ENCODE measurements at places on chromosomes 1 and 21.

DNA sequence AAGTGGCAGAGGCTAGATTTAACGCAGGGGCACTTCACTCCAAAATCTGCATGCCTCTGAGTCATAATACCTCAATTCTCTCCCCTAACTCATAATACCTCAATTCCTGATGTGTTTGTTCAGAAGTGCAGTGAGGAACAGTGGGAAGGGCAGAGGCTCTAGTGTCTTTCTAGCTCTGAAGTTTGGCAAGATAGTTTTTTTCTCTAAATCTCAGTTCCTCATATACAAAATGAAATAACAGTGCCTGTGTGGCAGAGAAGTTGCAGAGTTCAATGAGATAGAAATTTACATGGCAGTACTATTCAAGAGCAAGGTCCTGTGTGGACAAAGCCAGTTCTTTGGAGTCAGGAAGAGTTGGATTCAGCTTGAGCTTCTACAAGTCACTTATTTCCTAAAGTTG is 9.8 kb downstream of the JUN start:
- no peak for DNase-seq

GRCh38 chr1:93845538-93846205 is 33.3 kb downstream of the DNTTIP2 start:
- DNase-seq, result peak; percentile 8

GRCh38 chr1:241985787-241986186 is 13.1 kb downstream of the MAP1LC3C start:
- no peak for DNase-seq

GRCh38 chr21:38741092-38741949 is 64.4 kb upstream of the ETS2 start:
- DNase-seq, result no peak

DNA sequence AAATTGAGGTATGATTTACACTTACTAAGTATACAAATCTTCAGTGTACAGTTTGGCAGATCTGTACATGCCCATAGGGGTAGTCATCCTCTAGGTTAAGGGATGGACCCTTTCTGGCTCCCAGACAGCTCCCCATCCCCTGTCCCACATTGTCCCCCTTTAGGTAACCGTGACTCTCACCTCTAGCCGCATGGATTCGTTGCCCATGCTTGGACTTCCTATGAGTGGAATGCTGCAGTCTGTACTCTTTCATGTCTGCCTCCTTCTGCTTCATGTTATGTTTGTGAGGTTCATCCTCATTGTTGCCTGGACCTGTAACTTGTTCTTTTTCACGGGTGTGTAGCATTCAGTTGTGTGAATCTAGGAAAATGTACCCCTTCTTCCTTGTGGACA is 20.3 kb downstream of the SLC37A1 start:
- no peak for DNase-seq

- DNase-seq, result no peak
Measured at GRCh38 chr21:41703857-41704501, 62.9 kb downstream of the RIPK4 start.

GRCh38 chr1:234244482-234244881 is 128.8 kb upstream of the COA6 start:
- no peak for DNase-seq

- no peak for DNase-seq
Measured at GRCh38 chr21:44755227-44755626, 43.9 kb upstream of the TSPEAR start.

GRCh38 chr1:113835686-113836290 is 23.5 kb upstream of the RSBN1 start:
- DNase-seq, result no peak

- no peak for DNase-seq
Measured at GRCh38 chr21:44614961-44615391, 3.1 kb downstream of the KRTAP10-8 start.

DNA sequence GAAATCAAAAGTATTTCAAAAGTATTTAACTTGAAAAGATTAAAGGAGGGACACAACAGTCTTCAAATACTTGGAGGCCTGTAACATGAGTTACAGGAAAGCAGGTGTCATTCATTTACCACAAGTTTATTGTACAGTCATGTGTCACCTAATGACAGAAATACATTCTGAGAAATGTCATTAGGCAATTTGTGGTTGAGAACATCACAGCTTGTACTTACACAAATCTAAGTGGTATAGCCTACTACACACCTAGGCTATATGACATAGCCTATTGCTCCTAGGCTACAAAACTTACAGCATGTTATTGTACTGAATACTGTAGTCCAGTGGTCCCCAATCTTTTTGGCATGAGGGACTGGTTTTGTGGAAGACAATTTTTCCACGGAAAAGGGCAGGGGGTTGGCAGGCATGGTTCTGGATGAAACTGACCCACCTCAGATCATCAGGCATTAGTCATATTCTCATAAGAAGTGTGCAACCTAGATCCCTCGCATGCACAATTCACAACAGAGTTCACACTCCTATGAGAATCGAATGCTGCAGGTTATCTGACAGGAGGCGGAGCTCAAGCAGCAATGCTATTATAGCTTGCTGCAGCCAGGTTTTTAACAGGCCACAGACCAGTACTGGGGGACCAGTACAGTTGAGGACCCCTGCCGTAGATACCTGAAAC is 25.0 kb upstream of the PHTF1 start:
- no peak for DNase-seq

- DNase-seq, result no peak
Measured at GRCh38 chr1:202283991-202284390, 57.7 kb downstream of the UBE2T start.

GRCh38 chr1:230399321-230400006 is 26.7 kb downstream of the PGBD5 start:
- no peak for DNase-seq

DNA sequence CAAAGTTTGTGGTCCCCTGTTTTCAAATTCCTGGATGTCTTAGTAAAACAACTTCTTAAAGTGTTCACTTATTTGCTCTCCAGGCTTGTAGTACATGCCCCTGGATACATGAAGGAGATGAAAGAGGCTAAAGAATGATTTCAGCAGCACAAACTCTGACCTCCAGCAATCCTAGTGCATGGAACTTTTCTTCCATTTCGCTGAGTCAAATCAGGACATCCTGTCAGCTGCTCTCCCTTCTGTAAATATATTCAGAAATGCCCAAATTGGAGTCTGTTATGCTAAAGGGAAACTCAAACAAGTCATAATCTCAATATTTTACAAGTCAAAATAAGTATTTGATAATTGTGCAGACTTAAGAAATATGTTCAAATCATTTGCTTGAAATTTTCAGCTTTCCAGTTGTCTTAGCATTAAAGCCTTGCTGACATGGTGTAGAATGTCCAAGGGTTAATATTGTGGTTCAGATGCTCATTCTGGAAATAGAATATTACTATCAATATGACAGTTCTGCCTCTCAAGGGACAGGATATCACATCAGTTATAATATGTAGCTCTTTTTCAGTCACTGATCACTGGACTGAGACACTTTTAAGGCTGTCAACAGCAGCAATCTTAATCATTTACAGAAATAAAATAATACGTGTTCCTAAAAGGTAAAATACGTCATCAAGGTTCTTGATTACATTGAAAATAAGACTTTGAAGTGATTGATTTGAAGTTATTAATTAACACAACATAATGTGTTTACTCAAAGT is 1157.3 kb downstream of the PLA2G4A start:
- DNase-seq, result no peak

DNA sequence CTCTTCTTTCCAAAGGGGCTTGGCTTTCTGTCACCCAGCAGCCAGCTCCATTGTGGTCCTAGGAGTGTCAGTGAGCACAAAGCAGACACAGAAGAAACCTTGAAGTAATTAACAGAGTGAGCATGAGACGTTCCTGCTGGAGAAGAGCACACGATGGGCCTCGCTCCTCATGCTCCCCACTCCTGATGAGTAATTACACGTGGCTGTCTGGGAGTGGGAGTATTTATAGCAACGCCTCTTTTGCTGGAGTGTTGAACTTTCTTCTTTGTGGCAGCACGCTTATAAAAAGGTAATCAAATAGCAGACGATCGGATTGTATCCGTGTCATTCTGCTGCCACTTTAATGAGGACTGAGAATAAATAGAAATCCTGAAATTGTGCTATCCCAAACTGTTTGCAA is 185.8 kb downstream of the CAMTA1 start:
- DNase-seq, result no peak

DNA sequence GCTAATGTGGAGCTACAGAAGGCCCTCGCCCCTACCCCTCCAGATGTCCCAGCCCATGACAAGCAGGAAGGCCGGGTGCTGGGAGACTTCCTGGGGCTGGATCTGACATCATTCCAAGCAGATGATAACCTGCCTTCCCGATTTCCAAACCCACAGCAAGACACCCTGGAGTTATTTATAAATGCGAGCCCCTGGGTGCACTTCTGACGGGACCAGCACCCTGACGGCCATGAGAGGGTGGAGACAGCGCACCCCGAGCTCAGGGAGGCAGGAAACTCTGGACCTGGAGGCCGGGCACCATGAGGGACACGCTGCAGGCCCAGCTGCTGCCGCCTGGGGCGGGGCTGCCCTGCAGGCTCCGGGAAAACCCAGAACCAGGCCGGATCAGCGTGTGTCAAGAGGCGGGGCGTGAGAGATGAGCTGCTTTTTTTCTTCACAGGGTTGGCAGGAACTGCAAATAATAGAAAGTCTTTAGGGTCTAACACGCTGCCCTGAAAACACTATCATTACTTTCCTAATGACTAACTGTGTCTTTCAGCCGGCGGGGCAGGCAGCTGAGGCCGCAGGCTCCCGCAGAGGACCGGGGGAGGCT is 2.5 kb upstream of the PCBP3 start:
- no peak for DNase-seq

- no peak for DNase-seq
Measured at GRCh38 chr1:216723274-216723780, at the start of gene ESRRG. Gene ESRRG, minus strand, starts transcription at chr1:216723429. Its CDS starts 130 bp downstream, at chr1:216723299.

- DNase-seq, result no peak
Measured at GRCh38 chr1:219903353-219903871, 24.9 kb downstream of the SLC30A10 start.

DNA sequence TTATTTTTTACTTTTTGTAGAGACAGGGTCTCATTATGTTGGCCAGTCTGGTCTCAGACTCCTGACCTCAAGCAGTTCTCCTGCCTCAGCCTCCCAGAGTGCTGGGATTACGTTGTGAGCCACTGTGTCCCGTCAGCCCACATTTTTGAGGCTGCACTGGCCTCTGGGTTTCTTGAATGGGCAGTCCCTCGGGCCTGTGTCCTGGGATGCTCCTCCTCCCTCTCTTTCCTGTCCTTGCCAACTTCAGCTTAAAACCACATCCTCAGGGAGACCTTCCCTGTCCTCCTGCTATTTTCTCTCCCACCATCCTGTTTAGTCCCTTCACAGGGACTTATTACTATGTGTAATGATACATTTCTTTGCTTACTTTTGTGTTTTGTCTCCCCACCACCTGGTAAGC is 31.4 kb upstream of the LYST start:
- no peak for DNase-seq

DNA sequence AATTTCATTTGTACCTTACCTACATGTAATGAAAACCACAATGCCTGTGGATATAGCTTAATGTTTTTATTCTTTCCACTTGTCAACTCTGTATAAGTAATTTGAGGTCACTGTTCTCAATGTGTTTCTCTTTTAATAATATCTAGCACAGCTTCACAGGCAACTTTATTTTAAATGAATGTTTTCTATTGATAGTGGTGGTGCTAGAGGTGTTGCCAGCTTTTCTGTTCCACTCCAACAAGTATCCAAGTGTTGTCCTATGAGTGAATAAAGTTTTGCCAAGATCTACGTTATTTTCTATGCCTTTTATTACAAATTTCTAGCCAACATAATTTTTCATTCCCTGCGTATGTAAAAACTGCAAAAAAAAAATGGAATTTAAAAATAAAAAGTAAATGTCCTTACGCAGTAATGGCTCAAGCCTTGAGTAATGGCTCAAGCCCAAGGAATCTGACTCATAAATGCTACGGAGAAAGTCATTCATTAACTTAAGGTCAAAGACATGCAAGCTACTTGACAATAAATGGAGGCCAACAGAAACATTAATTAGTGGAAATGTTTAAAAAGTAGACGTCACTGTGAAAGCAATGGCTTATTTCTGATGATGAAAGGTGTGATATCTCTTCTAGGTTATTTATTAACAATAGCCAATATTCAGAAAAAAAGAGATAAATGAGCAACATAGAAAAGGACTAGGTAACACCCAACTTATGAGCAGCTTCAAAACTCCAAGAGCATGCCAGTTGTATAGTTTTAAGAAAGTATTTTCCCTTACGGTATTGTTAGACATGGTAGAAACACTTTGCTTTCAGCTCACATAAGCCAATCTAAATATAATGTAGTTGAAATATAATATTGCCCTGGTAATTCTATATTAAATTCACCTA is 71.4 kb downstream of the SLC44A5 start:
- no peak for DNase-seq

DNA sequence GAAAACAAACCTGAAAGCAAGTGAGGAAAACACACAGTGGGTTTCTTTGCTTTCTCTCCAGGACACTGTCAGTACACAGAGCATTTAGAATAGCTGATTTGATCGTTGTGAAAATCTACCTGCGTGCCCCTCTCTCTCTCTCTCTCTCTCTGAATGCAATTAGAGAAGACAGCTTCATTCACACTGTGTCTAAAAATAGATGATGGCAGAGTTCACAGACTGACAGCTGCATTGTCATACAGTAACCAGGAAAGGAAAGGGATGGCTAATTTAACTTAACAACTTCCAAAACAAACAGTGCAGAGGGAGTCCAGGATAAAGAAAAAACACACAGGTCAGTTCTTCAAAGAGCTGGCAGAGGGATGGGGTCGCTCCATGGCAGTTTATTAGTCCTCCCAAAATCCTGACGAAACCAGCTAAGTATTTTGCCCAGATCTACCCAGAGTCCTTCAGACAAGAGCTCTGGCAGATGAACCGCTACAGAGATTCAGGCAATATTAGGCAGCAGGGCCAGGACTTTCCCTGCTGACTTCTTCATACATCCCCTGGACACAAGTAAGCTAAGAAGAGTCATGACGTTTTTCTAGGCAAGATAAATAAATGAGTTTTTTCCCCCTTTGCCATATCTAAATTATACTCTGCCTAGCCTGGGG is 58.9 kb downstream of the WLS start:
- DNase-seq, result no peak

GRCh38 chr1:111778541-111779051 is 22.9 kb downstream of the DDX20 start:
- DNase-seq, result no peak

- DNase-seq, result no peak
Measured at GRCh38 chr1:85818371-85818770, 110.1 kb upstream of the ZNHIT6 start.

DNA sequence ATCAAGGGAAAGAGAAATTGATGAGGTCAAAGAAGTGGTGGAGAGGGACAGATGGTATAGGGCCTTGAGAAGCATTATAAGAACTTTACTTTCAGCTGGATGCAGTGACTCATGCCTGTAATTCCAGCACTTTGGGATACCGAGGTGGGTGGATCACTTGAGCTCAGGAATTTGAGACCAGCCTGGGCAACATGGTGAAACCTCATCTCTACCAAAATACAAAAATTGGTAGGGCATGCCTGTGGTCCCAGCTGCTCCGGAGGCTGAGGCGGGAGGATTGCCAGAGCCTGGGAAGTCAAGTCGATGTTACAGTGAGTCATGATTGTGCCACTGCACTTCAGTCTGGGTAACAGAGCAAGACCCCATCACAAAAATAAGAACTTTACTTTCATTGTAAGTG is 5.7 kb downstream of the TMEM50A start:
- no peak for DNase-seq

GRCh38 chr1:203547771-203548421 is 53.9 kb downstream of the OPTC start:
- no peak for DNase-seq

GRCh38 chr1:227450489-227450888 is 112.9 kb upstream of the ZNF678 start:
- no peak for DNase-seq

Measured in stimulated activated CD4-positive, alpha-beta T cell treated with anti-CD3 and anti-CD28 coated beads, TNF-alpha, amount 100 ng/mL, for 48 hours (primary cell).